Vagina (tissue), 2 donors: ENCODE measurements at places on chromosomes 1 and 21.

DNA sequence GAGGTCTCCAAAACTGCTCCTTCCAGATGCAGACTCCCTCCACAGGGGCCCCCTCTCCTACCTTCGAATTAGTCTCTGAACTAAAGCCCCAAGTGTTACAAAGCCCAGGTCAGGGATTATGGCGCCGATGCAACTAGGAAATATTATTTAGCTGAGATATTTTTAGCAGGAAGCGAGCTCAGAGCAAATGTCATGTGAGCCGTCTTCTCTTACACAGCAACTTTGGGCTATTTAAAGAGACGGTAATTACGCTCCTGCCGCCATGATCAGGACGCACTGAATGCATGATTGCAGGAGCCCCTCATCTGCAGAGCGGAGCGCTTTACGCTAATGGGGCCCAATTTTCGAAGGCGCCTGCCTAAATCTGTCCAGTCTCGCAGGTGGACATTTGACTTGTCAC, 55.3 kb upstream of the TARDBP start:
- DNase-seq = no peak

GRCh38 chr21:32806810-32807386, 35.3 kb upstream of the PAXBP1 start:
- no peak for DNase-seq

DNA sequence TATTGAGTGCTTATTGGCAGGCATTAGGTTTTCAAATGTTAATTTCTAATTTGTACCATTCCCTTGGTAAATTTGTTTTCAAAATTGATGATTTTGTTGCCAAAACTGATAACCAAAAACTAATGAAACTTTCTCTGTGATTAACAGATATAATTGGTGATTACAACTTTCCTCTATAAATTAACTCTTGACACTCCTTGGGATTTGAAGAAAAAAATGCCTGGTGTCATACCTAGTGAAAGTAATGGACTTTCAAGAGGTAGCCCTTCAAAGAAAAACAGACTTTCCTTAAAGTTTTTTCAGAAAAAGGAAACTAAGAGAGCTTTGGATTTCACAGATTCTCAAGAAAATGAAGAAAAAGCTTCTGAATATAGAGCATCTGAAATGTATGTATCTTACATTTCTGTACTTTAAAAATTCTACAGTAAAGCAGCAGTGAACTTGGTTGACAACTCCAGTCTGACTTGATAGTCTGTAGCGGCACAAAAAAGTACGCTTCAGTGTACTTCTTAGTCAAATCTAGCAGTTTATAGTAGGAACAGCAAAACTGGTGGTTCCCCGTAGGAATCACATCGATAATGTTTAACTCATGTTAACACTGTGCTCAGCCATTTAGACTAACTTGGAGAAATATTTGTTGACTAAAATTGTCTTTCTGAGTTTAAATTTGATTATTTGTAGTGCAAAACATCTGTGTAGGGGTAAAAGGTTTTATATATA, 3.0 kb downstream of the USP1 start:
- DNase-seq = no peak

GRCh38 chr1:64861611-64862010, 104.7 kb downstream of the JAK1 start:
- DNase-seq = no peak

GRCh38 chr1:61935516-61935915, 193.2 kb downstream of the PATJ start:
- no peak for DNase-seq

- DNase-seq = no peak
Observed at GRCh38 chr1:214277704-214278635, 3.0 kb upstream of the SMYD2 start.

DNA sequence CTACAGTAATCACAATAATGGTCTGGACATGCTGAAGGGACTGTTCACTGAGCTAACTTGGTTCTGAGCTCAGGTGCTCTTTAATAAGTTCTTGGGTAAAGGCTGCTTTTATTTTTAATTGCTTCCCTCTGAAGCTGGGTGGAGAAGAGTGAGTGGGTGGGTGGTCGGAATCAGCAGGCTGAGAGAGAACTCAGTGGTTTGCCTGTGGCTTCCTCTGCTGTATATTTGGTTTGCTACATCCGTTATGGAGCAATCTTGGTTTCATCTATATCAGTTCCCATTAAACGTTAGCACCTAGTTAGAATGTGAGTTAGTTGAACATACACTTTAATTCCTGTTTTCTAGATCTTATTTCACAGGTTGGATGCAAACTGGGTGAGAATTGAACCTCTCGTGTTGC, 23.3 kb downstream of the CNIH4 start:
- no peak for DNase-seq

GRCh38 chr1:12678820-12679219, 34.9 kb downstream of the AADACL4 start:
- no peak for DNase-seq

- DNase-seq = no peak
Observed at GRCh38 chr1:208105756-208106155, 138.4 kb downstream of the PLXNA2 start.

DNA sequence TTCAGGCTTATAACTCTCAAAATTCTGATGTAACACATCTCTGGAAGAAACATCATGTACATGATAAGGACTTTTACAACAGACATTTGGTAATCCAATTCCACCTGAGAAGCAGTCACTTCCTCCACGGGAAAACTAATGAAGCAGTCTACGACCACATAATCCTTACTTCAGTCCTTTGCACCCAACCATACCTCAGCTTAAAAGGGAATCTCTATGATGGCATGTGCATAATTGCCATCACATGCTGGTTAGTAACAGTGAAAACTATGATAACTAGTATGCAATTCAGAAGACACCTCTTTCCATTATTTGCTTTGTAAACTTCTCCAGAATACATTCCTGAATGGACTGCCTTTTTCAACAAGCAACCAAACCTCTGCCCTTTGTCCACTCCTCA, 53.1 kb downstream of the TTC13 start:
- no peak for DNase-seq

DNA sequence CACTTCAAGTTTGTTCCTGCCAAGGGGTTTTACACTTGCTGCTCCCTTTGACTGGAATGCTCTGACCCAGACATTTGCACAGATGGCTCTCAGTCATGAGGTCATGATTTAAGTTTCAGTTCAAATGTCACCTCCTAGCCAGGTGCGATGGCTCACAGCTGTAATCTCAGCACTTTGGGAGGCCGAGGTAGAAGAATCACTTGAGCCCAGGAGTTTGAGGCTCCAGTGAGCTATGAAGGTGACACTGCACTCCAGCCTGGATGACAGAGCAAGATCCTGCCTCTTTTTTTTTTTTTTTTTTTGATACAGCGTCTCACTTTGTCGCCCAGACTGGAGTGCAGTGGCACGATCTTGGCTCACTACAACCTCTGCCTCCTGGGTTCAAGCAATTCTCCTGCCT, 4.5 kb upstream of the ZMYM4 start:
- no peak for DNase-seq

DNA sequence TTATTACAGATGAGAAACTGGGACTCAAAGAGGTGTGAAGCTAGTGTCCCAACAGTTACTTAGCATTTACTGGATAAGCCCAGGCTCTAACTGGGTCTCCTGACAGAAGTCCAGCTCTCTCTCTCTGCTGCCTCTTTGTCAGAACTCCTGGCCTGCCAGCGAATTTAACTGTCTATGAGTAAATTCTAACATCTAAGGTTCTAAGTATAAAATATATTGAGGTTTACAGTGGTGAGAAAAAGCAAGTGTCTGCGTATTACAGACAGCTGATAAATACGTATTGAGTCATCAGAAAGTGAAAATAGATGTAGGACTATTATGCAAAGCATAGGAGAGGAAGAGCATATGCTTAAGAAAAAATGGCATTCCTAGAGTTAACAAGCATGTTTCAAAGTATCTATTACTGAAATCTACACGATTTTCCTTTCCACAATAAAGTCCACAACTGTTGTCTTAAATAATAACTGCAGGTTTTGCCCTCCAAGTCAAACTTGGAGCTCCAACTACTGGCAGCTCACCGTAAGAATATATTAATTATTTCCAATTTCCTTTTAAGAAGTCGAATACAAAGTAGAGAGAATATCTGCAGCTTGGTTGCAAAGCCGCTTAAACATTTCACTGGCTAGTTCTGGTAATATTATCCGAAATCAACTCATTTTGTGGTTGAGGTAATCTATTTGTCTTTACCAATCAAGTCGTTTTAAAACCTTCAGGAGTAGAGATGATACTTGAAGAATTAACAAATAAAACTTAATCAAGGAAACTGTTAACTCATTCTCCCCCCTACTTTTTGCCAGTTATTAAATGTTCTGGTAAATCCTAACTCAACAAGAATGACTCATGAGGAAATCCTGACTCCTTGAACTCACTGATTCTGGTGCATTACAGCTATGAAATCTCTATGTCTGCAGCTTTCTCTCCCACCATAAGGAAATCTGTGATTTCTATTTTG, 1.4 kb upstream of the RGS2 start:
- DNase-seq = no peak

DNA sequence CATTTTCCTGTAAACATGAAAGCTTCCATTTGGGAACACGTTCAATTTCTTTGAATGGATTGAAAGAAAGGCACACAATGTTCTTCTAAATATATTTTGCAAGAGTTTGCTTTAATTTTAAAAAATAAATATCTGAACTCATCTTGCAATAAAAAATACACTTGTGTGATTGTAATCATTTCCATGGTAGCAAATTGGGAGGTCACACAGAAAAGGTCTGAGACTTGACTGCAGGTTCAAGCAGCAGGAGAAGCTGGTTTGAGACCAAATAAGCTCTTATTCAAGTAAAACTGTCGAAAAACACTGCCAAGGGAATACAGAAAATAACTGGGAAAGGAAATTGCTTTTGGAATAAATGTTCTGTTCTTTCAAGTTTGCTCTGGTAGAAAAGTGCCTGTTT, 498.9 kb downstream of the ADGRL2 start:
- DNase-seq = no peak

- DNase-seq = no peak
Observed at GRCh38 chr21:17640821-17641220, 28.1 kb upstream of the BTG3 start.

GRCh38 chr21:42514883-42515228, 1.2 kb downstream of the SLC37A1 start:
- DNase-seq = no peak

DNA sequence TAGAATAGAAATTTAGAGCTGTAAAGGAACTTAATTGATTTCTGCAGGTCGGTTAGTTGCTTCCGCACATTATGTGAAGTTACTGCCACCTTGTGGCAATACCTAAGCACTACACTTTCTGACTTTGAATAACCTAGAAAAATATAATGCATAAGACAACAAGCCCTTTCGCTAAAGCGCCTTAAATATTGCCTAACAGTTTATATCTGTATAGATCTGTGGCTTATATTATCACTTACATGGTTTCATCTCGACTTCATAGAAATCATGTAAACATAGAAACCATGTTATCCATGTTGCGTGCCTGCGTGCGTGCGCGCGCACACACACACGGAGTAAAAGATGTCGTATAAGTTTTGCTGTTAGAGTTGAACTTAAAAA, 10.9 kb upstream of the IFI16 start:
- no peak for DNase-seq

DNA sequence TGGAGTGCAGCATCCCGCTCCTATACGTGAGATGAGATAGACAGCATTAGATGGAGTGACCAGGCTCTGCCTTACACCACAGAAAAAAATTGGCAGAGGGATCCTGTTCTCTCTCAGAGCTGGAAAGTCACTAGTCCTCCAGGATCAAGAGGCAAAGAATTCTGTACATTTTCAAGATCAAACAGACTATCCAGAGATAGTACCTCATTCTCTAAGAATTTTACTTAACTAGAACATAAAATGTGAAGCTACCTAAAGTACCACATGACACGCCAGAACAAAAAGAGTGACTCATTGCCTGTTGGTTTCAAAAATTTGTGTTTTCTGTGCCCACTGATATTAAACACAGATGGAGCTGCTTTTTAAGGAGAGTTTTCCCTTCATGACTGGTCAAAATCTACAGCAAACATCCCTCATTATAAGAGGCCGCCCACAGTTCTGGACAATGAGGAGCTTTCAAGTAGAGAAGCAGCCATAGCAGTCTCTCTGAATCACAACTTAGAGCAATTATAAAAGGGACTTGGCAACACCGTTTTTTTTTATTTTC, 32.3 kb downstream of the CD160 start:
- no peak for DNase-seq

GRCh38 chr1:211739671-211740411, 64.4 kb upstream of the NEK2 start:
- DNase-seq = no peak

DNA sequence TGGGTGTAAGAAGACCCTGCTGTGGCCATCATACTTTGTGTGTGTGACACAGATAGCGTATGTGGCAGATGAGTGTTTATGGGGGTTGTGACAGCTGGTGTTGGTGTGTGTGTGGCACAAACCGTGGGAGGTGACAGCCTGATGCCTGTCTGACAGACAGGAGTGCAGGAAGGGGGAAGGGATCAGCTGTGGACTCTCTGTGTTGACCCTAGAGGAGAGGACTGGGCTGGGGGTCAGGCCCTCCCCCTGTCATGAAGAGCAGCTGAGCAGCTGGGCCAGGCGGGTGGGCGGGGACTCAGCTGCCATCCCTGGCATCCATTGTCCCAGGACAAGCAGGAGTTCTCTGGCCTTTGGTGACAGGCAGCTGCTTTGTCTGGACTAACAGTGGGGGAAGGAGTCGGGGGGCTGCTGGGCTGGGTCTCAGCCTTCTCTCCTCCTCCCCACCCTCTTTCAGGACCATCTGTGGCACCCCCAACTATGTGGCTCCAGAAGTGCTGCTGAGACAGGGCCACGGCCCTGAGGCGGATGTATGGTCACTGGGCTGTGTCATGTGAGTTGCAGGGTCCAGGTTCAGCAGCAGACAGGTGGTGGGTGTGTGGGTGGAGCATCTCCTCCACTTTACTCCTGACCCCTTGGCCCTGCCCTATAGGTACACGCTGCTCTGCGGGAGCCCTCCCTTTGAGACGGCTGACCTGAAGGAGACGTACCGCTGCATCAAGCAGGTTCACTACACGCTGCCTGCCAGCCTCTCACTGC, 2.3 kb downstream of the PLK3 start:
- DNase-seq = no peak

- no peak for DNase-seq
Observed at GRCh38 chr21:37562920-37563640, 196.5 kb downstream of the DYRK1A start.

- no peak for DNase-seq
Observed at GRCh38 chr1:47395433-47395832, 20.7 kb upstream of the FOXE3 start.

DNA sequence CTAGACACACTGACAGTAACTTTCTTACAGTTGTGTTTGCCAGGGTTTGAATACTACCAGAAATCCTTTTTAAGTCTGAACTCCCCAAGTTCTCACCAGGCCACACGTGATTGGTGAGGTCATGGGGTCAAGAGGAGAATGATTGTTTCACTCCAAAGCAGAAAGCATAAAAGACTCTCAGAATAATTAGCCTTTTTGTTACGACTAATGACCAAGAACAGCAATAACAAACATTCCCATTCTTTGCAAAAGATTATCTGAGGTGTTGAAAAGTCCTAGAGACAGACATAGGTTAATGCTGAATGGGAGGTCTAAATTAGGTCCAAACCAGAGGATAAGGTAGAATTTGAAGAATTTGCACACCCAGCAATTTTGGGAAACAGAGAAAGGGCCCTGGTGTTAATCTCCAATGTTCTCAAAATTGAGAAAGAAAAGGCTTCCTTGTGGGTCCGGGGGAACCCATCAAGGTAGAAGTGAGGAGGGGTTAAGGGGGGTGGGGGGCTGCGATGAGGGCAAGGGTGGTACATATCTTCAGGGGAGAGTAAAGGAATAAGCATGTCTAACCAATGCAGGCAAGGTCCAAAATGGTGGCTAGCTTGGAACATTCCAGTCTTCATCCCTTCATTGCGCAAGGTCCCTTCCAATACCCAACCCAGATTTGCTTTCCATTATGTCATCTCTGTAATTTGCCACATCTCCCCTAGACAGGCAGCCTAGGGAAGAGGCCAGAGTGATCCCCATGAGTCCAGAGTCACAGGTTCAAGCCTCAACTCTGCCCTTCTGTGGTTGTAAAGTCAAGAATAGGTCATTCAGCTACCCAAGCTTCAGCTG, 74.6 kb upstream of the NFIA start:
- DNase-seq = no peak
